ENCODE measurements at places on chromosomes 2 and 18. TPM values are rescaled to one million over a fixed set of nuclear protein-coding genes. Genes with fewer than 3 reads are reported as not detected.

Gene FEV
- total RNA-seq: not detected

Gene TACR1
- total RNA-seq: not detected

Gene PDCL3
- 32.3 TPM for total RNA-seq

Gene MBD5
- total RNA-seq: 34.8 TPM

Gene PDCD1
- total RNA-seq: not detected

Gene GREB1L
- 0.76 TPM for total RNA-seq

Gene TMEM37
- total RNA-seq: 2.9 TPM

Gene CIB4
- total RNA-seq: not detected

Gene CHST9
- not detected for total RNA-seq

Gene FAM110C
- not detected for total RNA-seq

- H3K4me1 ChIP-seq: peaks cover 43% of the 10 kb centered on the region
- H3K27me3 ChIP-seq: no peaks in the 10 kb centered on the region
- no peaks in the 10 kb centered on the region for H3K36me3 ChIP-seq
- no peak overlapping the region for H3K27ac ChIP-seq
Observed at GRCh38 chr18:77105028-77105427, 27.6 kb downstream of the MBP start.

DNA sequence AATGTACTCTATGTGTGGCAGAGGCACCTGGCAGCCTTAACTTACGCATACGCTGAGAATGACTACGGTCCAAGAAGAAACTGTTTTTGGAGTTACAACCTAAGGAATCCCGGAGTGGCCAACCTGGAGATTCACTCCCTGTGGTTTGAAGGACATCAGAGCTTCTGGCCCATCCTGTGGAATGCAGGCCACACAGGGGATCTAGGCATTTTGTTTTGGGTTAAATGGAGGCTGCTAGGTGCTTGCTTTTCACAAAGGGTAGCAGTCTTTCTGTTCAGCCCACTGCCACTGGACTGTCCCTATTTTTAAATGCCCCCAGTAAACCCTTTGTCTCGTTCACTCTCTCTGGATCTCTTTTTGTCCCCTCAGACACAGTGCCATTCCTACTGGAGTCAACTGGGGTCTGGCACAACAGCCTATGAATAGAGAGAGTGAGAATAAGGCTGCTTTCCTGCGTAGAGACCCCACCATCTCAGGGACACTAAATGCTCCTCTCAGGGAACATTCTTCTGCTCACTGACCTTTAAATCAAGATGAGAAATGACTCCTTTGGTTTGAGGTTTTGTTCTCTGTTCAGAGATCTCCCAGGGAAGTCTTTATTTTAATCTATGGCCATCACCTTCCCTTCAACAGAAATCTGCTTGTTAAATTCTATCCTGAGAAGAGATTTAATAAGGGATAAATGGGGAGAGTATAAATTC, 124.9 kb downstream of the B3GNT2 start:
- H3K4me3 ChIP-seq: no peak overlapping the region
- no peak for DNase-seq
- no peaks in the 10 kb centered on the region for H3K36me3 ChIP-seq
- H3K4me1 ChIP-seq: no peaks in the 10 kb centered on the region
- H3K27me3 ChIP-seq: peaks cover 2% of the 10 kb centered on the region
- H3K27ac ChIP-seq: no peak overlapping the region

- H3K27ac ChIP-seq: no peak overlapping the region
- H3K4me1 ChIP-seq: no peaks in the 10 kb centered on the region
- no peak overlapping the region for H3K4me3 ChIP-seq
- no peaks in the 10 kb centered on the region for H3K36me3 ChIP-seq
Observed at GRCh38 chr2:85806358-85807118, 52.7 kb downstream of the ATOH8 start.

GRCh38 chr2:240430595-240430994, 4.9 kb upstream of the GPC1 start:
- no peaks in the 10 kb centered on the region for H3K27me3 ChIP-seq
- no peak overlapping the region for H3K4me3 ChIP-seq
- H3K4me1 ChIP-seq: no peaks in the 10 kb centered on the region
- H3K27ac ChIP-seq: no peak overlapping the region
- no peak for DNase-seq
- no peaks in the 10 kb centered on the region for H3K36me3 ChIP-seq

DNA sequence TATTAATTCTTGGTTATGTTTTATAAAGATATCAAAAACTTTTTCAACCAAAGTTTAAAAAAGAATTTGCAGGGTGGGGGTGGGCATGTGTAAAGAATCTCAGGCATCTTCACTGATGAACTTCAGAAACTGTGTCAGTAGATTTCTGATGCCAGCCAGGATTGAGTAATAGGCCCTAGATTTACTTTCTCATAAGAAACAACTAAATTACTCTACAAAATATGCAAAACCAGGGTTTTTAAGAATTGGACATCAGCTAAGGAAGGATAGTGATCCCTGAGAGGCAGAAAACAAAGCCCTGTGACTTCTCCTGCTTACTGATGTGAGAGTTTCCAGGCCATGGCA, 11.9 kb upstream of the IL1R1 start:
- no peak for DNase-seq
- H3K4me3 ChIP-seq: no peak overlapping the region
- no peaks in the 10 kb centered on the region for H3K36me3 ChIP-seq
- no peaks in the 10 kb centered on the region for H3K27me3 ChIP-seq
- H3K4me1 ChIP-seq: peaks cover 10% of the 10 kb centered on the region

DNA sequence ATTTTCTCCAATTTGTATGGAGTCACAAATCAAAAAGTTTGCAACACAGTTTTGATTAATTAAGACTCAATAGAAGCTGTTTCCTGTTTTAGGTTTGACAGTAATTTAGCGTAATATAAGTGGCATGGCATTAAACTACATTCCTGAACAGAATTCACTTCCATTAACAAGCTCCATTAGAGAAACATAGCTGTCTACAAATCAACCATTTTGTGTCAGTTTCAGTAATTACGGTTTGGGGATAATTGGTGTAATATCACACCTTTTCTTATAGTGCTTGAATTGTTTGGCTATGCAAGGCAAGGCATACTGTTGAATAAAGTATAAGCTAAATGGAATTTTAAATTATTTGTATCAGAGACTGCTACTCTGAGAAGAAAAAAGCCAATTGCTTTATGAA, 585.5 kb downstream of the CBLN2 start:
- no peak overlapping the region for H3K4me3 ChIP-seq
- H3K4me1 ChIP-seq: no peaks in the 10 kb centered on the region
- DNase-seq: no peak

DNA sequence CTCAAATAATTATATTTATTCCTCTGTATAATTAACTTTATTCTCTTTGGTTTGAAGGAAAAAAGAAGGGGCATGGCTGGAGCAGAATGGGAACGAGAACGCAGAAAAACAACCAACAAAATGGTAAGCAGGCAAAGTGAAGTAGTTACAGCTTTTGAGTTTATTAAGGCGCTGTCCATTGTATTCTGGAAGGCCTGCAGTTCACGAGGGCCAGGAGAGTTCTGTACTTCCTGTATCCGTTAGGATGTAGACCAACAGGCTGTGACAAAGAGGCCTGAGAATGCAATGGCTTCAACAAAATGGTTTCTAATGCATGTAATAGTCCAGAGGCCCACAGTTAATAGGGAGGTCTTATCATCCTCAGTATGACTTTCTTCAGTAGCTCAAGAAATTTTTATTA, 32.5 kb upstream of the SP100 start:
- no peaks in the 10 kb centered on the region for H3K4me1 ChIP-seq
- H3K27me3 ChIP-seq: no peaks in the 10 kb centered on the region
- H3K4me3 ChIP-seq: no peak overlapping the region
- no peak overlapping the region for H3K27ac ChIP-seq

DNA sequence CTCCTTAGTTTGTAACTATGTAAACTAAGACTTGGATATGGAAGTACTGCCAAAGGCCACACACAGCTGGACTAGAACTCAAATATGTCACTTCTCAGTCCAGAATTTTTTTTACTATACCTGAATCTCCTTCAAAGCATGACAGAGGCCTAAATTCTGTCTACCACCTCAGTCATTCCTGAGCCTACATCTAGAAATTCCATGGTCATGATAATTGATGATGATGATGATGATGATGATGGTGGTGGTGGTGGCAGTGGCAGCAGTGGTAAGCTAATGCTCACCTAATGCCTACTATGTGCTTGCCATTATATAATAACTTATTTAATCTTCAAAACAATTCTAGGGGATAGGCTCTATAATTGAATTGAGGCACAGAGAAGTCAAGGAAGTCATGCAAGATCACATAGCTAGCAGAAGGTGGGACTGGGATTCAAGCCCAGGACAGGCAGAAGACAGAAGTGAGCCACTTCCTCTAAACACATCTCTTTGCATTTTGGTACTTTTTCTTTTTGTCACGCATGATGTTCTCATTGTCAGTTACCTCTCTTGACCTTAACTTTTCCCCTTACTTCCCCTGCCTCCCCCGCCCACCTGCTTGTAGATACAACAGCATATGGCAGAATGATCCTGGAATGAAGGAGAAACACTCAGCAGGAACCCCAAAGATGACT, 539.3 kb downstream of the TNS1 start:
- H3K27ac ChIP-seq: no peak overlapping the region
- no peaks in the 10 kb centered on the region for H3K4me1 ChIP-seq
- no peaks in the 10 kb centered on the region for H3K27me3 ChIP-seq
- H3K36me3 ChIP-seq: no peaks in the 10 kb centered on the region

DNA sequence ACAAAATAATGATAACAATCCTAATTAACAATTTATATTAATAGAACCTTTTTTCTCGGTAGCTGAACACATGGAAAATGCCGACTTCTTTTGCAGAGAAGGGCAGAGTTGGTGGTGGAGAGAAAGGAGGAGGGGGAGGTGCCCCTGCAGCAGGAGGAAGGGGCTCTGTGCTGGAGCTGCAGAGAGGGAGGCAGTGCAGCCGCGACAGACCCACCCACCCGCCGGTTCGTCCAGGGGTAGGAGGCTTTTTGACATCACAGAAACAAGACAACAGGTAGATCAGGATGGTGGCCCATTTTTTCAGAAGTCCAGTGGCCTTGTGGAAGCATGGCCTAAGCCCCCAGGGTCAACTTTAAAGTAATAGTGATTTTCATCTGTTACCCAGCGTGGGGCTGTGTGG, 321.1 kb upstream of the SALL3 start:
- no peaks in the 10 kb centered on the region for H3K36me3 ChIP-seq
- H3K27ac ChIP-seq: no peak overlapping the region
- no peaks in the 10 kb centered on the region for H3K4me1 ChIP-seq
- no peaks in the 10 kb centered on the region for H3K27me3 ChIP-seq
- no peak for DNase-seq

DNA sequence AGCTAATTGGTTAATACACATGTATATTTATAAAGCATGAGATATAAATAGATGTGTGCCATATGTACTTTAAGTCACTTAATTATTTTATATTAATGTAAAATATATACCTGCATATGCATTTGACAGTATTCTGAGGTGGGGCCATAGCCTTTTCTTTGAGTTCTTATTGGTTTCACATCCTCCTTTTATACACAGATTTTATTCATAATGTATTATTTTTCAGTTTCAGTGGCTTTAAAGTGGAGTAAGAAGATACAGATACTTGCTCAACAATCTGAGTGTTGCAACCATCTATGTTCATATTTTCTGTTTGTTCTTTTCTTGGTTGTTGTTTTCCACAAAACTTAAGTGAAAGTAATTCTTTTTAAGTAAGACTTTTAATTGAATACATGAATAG, 436.5 kb downstream of the RND3 start:
- no peaks in the 10 kb centered on the region for H3K36me3 ChIP-seq
- H3K27me3 ChIP-seq: no peaks in the 10 kb centered on the region
- H3K4me1 ChIP-seq: no peaks in the 10 kb centered on the region
- DNase-seq: no peak

DNA sequence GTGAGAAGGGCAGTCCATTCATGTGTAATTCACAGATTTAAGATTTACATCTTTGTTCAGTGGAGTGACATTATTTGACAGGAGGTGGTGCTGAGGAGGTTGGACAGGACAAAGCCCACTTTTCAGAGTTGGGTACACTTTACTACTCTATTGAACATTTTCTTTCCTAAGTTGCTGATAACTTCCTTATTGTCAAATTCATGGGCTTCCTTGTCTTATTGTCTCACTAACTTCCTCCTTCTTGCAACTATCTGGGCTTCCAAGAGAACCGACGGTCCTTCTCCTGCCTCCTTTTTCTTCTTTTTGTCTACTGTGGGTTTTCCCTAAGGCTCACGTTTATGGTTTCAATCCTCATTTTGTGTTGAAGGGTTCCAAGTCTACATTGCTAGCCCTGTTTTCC, 67.7 kb upstream of the DNMT3A start:
- H3K36me3 ChIP-seq: no peaks in the 10 kb centered on the region
- no peaks in the 10 kb centered on the region for H3K27me3 ChIP-seq
- DNase-seq: no peak
- H3K27ac ChIP-seq: no peak overlapping the region
- H3K4me1 ChIP-seq: no peaks in the 10 kb centered on the region

DNA sequence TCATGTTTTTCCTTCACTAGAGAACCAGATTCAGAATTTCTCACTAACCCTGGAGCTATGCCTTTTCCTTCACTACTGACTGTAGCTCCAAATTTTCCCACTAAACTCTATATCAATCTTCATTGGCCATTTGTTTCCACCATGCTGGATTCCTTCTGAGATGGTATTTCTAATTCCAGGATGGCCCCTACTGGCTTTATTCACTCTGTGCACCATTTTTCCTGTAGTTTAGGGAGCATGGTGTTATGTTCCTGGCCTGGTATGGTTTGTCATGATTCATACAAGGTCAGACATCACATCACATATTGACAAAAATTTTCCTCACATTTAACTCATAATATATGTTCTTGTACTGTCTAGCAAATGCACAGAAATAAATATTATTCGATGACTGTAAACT, 229.2 kb upstream of the TFPI start:
- DNase-seq: no peak
- H3K4me1 ChIP-seq: no peaks in the 10 kb centered on the region
- no peaks in the 10 kb centered on the region for H3K36me3 ChIP-seq
- H3K27ac ChIP-seq: no peak overlapping the region
- no peak overlapping the region for H3K4me3 ChIP-seq

GRCh38 chr2:127410871-127411652, 7.2 kb upstream of the PROC start:
- no peak overlapping the region for H3K4me3 ChIP-seq
- peaks cover 45% of the 10 kb centered on the region for H3K4me1 ChIP-seq
- peak overlapping the region; percentile 70 for H3K27ac ChIP-seq
- no peaks in the 10 kb centered on the region for H3K36me3 ChIP-seq
- H3K27me3 ChIP-seq: no peaks in the 10 kb centered on the region
- peak; percentile 60 for DNase-seq

GRCh38 chr2:26483957-26484565, 6.1 kb upstream of the OTOF start:
- H3K36me3 ChIP-seq: no peaks in the 10 kb centered on the region
- no peaks in the 10 kb centered on the region for H3K4me1 ChIP-seq
- no peak overlapping the region for H3K4me3 ChIP-seq
- H3K27ac ChIP-seq: no peak overlapping the region

- no peak overlapping the region for H3K4me3 ChIP-seq
- H3K4me1 ChIP-seq: no peaks in the 10 kb centered on the region
- H3K36me3 ChIP-seq: no peaks in the 10 kb centered on the region
- no peaks in the 10 kb centered on the region for H3K27me3 ChIP-seq
- no peak overlapping the region for H3K27ac ChIP-seq
- no peak for DNase-seq
Observed at GRCh38 chr2:29606104-29607037, 315.0 kb downstream of the ALK start.

GRCh38 chr2:95274291-95275150, at the start of gene PROM2:
PROM2 (plus strand) TSS chr2:95274449; CDS start chr2:95274586, 137 bp downstream.
- DNase-seq: no peak
- H3K4me3 ChIP-seq: no peak within 1 kb of the TSS
- no peaks in the 10 kb centered on the region for H3K27me3 ChIP-seq
- no peaks in the 10 kb centered on the region for H3K4me1 ChIP-seq
- H3K36me3 ChIP-seq: no peaks in the 10 kb centered on the region

GRCh38 chr2:240368781-240369331, 66.6 kb upstream of the GPC1 start:
- no peak for DNase-seq
- H3K27ac ChIP-seq: no peak overlapping the region
- H3K4me3 ChIP-seq: no peak overlapping the region
- H3K27me3 ChIP-seq: no peaks in the 10 kb centered on the region
- H3K36me3 ChIP-seq: no peaks in the 10 kb centered on the region
- no peaks in the 10 kb centered on the region for H3K4me1 ChIP-seq
